ENCODE measurements at places on chromosomes 13 and 19.
A peak's percentile ranks its signal among the peaks of the same experiment; 100 is the strongest.

DNA sequence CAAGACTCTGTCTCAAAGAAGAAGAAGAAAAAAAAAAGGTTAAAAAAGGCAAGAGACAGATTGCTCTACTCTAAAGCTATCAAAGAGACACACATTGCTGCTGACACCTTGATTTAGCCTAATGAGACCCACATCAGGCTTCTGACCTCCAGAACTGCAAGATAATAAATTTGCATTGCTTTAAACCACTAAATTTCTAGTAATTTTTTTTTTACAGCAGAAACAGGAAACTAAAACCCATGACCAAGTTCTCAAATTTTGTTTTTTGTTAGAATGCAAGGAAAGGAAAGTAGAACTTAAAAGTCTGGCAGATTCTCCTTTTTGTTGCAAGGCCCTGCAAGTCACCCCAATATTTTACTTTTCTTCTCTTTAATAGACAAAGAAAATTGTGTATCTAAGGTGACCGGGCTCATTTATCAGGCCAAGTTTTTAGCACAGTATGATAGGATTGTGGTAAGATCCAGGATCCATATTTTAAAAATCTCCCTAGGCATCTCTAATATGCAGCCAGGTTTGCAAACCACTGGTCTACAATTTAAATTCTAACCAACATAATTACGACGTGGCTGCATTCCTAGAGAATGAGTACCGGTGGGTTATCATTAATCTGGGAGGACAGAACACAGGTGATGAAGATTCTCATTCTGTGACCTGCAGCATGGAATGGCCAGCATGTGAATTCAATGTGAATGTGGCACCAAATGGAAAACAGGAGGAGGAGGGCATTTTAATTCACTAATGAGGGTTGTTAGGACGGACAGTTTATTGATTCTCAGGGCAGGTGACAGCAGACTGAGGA lies 56.7 kb upstream of the MED4 start:
- DNase-seq, result no peak

- DNase-seq, result no peak
Measured at GRCh38 chr13:74047931-74048600, 86.1 kb downstream of the KLF12 start.

DNA sequence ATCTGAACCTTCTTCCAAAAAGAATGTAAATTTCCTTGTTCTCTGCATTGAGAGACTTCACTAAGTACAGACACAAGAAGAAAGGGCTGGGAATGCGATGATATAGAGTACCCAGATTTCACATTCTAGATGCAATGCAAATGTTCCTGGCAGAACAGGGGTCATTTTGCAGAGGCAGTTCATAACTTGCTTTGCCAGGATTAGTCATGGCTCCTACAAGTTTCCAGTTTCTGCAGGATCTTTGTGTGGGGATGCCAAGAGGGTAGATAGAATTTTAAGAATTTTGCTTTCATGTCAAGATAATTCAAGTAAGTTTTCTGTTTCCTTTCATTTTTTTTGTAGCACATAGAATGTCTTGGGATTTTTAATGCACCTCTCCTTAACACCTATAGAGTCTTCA lies 181.2 kb downstream of the FGF9 start:
- no peak for DNase-seq

DNA sequence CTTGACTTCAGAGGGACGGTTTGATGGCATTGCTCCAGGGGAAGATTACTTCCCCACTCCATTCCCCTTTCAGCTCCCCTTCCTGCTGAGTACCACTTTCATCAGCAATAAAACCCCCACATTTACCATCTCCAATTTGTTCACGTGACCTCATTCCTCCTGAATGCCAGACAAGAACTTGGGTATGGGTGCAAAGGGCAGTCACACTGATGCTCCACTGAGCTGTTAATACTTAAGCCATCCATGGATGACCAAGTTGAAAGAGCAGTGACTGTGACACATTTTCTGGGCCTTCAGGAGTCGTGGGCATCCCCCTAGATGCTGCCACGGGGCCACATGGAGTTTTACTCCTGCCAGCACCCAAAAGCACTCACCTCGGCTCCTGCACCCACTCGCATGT lies 93.1 kb downstream of the STOML3 start:
- no peak for DNase-seq

- no peak for DNase-seq
Measured at GRCh38 chr13:69980799-69981198, 126.8 kb upstream of the ATXN8OS start.

DNA sequence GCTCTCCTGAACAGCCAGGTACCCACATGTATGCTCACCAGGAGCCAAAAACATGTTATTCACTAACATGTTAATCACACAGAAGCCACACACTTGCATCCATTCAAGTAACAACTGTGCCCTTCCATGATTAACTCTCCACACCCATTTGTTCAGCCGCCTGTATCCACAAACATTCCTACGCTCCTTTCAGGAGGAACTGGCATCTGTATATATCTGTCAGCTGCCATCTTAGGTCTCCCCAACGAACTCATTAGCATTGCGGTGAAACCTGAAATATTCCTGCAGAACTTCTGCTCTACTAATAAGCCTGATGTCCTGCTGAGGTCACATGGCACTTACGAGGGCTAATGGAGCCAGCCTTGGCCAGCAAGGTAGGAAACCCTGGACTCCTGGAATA lies 33.0 kb downstream of the OLFM2 start:
- DNase-seq, result no peak

DNA sequence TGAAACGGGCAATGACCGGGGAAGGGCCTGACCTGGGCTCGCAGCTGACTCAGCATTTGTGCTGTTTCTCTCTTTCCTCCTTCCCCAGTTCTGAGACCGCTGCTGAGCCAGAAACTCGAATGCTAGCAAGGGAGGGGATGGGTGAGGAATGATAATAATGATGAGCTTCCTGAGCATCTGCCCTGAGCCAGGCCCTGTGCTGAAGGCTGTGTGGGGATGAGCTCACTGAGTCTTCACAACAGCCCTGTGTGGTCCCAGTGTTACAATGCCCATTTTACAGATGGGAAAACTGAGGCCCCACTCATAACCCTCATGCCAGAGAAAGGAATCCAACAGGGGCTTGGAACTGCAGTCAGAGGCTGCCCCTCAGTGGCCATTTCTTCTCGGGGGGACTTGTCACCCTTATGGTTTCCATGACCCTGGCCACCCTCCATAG lies 8.1 kb downstream of the SULT2B1 start:
- no peak for DNase-seq

DNA sequence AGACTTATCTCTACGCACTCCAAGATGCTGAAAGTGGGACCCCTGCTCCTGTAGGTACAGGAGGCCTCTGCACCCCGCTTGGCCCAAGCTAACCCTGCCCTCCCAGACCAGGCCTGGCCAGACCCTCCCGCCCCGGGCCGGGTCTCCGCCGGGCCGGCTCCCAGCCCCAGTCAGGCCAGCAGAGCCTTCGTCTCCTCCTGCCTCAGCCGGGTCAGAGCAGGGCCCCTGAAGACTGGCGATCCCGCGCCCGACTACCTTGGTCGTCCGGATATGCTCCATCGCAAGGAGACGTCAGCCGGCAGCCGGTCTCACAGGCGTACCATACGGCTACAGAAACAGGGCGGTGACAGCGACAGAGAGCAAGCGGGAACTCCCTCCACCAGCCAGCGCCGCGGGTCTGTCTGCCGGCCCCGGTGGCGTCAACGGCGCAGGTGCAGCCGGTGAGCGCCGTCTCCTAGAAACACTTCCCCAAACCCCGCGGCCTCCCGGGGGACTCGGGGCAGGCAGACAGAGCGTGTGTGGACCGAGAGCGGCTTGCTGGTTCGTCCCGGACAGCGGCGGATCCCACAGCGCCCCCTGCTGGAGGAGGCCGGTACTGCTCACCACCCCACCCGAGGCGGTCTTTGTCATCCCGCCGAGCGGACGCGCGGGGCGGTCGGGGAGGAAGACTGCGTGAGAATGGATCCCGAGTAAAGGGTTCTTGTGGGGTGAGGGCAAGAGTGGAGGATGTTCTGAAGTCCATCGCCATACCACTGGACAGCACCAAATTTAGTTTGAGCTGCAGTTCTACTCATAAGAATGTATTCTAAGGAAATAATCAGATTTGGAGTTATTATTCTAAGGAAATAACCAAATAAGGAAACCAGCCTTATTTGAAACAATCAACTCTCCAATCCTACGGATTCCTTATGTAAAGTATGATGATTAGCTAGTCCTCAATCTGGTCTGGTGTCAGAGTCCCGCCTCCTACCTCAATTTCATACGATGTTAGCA lies at the start of gene MTMR6:
Gene MTMR6 (minus strand): TSS at position 520 of the 993 bp plus-strand sequence. CDS start 241 bp downstream, at position 279.
- peak; percentile 87 for DNase-seq

- no peak for DNase-seq
Measured at GRCh38 chr13:26052337-26052736, 521 bp upstream of the SHISA2 start.

GRCh38 chr19:8259922-8260247 lies 48.3 kb downstream of the CD320 start:
- no peak for DNase-seq

GRCh38 chr13:49292742-49293486 lies 45.2 kb downstream of the CDADC1 start:
- peak; percentile 44 for DNase-seq

DNA sequence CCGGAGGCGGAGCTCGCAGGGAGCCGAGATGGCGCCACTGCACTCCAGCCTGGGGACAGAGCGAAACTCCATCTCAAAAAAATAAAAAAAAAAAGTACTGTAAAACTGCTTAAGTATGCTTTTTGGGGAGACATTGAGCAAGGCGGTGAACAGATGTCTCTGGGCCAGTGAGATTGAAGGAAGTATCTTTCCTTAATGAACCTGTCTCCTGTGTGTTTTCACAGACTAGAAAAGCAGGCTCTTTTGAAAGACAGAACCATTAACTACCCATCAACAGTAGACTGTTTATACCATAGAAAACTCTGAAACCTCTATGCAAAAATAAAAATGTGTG lies 1.5 kb upstream of the ECH1 start:
- DNase-seq, result no peak

- peak; percentile 45 for DNase-seq
Measured at GRCh38 chr13:108227651-108228272, 9.6 kb downstream of the ABHD13 start.

DNA sequence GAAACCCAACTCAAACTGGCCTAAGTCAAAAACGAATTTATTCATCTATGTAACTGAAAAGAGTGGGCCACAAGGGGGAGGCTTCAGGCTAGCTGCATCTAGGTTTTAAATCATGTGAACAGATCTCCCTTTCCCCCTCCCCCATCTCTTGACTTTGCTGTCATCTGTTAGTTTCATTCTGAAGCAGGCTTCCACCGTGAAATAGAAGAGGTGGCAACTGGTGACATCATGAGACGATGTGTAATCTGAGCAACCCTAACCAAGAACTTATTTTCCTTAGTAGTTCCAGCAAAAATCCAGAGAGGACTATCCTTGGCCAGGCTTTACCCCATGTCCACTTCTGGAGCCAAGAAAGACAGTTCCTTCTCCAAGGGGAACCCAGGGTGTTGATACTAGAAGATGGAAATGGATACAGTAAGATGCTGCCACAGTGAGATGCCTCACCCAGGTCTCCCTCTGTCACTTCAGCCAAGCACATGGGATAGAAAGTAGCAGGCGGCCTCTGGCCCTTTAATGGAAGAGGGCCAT lies 9.4 kb downstream of the SAMD4B start:
- DNase-seq, result no peak

DNA sequence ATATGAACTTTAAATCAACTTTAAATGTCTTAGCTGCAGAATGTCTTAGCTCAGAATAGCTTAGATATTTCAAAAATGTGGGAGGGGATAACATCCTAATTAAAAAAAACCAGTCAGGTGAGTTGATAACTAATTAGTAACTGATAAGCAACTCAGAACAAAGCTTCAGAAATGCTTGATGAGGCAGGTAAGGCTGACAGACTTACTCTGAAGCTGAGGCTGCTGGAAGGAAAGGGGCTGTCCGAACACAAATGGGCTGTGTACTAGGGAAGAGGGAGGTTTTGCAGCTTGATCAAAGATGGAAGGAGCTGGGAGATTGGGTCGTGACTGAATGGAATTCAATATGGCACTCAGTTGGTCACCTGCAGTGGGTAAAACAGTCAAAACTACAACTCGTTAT lies 91.2 kb upstream of the FBXL3 start:
- no peak for DNase-seq

DNA sequence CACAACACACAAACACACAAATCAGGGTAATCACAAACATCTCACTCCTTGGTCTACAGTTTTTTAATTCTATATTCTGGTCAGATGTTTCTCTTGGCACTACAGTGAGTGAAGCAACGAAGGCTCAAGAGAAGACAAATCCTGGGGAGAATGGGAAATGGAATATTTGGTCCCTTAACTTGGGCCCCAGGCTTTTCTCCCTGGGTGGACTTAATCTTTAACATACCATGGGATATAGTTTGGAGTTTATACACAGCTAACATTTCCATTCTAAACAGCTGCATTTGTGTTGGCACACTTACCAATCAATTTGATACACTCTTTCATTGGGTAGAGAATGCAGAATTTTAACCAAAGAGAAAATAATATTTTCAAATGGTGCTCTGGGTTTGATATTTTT lies 1132.6 kb upstream of the SLC10A2 start:
- peak; percentile 10 for DNase-seq

- DNase-seq, result no peak
Measured at GRCh38 chr19:10316229-10317044, 622 bp upstream of the FDX2 start.

GRCh38 chr19:15532779-15533521 lies 24.6 kb downstream of the CYP4F22 start:
- no peak for DNase-seq

- DNase-seq, result no peak
Measured at GRCh38 chr13:86445206-86445605, 646.0 kb upstream of the SLITRK6 start.

DNA sequence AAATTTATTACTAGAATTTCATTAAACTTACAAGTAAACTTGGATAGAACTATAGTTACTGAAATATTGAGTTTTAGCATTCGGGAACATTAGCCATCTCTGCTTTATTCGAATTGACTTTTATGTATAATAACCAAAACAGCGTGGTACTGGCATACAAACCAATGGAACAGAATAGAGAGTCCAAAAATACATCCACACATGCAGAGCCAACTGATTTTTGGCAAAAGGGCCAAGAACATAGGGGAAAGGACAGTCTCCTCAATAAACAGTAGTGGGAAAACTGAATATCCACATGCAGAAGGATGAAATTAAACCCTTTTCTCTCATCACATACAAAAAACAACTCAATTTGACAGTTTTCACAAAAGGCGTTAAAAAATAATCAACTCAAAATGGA lies 84.3 kb downstream of the EPSTI1 start:
- no peak for DNase-seq

- no peak for DNase-seq
Measured at GRCh38 chr13:99760456-99760855, 211.1 kb downstream of the ZIC5 start.

- DNase-seq, result no peak
Measured at GRCh38 chr19:3178377-3178972, at the start of gene S1PR4. Gene S1PR4 (plus strand): TSS chr19:3178769. CDS start chr19:3178793, 24 bp downstream.

- no peak for DNase-seq
Measured at GRCh38 chr13:20181188-20181587, 11.6 kb downstream of the GJB2 start.
